EL (cell line): ENCODE measurements at places on chromosomes 16 and 17.

DNA sequence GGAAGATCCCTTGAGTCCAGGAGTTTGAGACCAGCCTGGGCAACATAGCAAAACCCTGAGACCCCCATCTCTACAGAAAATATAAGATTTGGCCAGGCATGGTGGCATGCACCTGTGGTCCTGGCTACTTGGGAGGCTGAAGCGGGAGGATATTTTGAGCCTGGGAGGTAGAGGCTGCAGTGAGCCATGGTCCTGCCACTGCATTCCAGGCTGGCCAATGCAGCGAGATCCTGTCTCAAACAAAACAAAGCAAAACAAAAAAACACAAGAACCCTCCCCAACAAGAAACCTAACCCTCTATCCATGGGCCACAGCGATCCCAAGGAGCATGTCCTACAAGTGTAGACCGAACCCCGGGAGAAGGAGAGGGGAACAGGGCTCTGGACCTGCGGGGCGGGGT, 133.3 kb downstream of the MGAT5B start:
- no peak for DNase-seq

DNA sequence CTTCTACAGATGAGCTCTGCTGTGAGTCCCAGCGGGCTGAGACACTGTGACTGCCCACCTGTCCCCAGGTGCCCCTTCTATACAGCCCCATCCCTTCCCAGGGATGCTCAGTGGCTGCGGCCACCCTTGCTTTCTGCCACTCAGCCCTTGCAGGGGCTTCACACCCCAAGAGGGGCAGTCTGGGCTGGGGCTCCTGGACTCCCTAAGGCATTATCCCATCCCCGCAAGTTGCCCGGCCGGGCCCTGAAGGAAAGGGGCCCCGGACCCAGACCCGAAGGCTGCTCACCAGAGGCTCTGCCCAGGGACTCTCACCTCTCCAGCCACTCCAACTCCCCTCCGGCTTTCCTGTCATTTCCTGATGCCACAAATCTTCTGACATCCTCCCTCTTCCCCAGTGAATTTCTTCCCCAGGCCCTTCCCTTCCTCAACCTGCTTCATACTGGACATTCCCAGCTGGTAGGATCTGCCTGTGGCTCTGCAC, 88.5 kb upstream of the TOB1 start:
- no peak for DNase-seq

GRCh38 chr17:81256616-81257015, 17.5 kb downstream of the NDUFAF8 start:
- peak; percentile 58 for DNase-seq

DNA sequence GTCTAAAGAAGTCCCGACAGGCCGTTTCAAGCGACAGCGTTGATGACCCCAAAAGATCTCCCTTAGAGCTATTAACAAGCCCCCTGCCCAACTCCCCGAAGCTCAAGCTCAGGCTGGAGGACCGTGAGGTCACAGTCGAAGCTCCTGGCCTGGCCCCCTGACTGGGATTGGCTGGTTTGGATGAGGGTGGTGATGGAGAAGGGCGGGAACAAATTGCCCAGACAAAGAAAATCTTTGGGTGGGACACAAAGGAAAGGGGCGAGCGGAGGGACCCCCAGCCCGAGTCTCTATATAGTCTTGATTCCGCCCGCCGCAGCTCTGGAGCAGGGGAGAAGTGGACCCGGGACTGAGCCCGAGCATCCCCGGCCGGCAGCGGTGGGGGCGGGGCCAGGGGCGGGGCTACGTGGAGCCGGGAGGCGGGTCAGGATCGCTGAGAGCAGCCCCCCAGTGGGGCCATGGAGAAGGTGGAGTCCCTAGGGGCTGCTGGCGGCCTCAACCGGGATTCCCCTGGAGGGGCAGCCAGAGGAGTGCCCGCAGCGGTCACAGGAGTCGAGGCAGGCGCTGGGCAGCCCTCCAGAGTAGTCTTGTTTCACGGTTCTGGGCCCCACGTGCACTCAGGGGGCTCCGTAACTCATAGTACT, 982 bp upstream of the NEURL4 start:
- DNase-seq: peak; percentile 84

DNA sequence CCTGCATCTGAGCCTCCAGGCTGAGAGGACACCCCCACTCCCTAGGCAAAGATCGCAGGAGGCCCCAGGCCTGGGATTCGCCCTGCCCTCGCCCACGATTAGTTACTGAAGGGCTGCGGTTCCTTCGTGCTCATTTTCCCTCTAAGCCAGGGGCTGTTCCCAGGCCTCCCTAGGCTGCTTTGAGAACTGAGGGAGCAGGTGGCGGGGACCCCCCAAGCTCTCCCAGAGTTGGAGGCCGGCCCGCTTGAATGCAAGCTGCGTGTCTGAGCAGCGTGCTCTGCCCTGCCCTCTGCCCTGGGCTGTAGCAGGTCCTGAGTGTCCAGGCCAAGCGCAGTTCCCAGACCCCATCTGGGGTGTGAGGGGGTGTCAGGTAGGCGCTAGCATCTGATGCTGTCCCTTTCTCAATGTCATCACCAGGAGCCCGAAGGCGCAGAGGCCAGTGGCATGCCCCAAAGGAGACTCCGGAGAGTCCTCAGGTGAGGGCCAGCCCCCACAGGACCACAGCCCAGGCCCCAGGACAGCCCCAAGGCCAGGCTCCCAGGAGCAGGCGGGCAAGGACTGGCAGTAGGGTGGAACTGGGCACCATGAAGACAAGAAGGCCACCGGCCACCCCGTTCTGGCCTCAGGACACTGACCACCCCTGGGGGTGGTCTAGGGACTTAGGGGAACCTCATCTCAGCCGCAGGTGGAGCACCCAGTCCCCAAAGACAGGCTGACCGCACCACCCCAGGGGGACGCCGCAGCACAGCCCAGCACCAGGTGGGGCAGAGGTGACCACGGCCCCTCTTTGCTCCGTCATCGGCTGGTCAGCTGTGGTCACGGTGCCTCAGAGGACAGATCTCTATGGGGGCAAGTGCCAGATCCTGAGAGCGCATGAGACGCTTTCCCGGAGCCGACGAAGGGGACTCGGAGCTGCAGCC, 14.6 kb downstream of the ENDOV start:
- no peak for DNase-seq

DNA sequence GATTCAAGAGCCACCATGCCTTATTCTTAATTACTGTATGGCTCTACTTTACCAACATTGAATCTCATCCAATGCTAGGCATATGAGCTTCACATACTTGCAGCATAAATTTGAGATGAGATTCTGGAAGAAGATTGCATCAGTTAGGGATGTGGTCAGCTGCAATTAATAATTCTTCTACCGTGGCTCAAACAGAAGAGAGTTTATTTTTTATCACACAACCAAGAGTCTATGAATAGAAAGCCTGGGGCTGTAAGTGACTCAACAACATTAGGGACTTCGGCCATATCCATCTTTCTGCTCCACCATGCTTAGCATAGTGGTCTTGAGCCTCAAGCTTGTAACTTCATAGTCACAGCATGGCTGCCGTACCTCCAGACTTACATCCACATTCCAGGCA, 179.4 kb upstream of the IRX6 start:
- no peak for DNase-seq

DNA sequence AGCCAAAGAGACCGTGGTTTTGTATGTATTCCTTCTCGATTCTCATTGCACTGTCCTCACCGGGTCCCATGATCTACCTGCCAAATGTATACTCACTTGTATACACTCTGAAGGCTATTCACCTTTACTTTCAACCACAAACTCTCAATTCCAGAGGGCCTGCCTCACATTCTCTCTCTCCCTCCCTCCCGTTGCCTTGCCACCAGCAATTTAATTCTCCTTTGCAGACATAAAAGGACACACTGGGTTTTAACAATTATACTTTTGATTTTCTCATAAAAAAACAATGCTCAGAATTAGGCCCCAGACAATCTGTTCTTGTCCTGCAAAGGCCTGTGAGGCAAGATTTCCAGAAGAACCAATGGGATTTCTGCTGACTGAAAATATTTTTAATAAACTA, 265.1 kb upstream of the PSMD7 start:
- DNase-seq: no peak

- peak; percentile 58 for DNase-seq
Observed at GRCh38 chr17:41917679-41918313, 955 bp downstream of the ACLY start.

DNA sequence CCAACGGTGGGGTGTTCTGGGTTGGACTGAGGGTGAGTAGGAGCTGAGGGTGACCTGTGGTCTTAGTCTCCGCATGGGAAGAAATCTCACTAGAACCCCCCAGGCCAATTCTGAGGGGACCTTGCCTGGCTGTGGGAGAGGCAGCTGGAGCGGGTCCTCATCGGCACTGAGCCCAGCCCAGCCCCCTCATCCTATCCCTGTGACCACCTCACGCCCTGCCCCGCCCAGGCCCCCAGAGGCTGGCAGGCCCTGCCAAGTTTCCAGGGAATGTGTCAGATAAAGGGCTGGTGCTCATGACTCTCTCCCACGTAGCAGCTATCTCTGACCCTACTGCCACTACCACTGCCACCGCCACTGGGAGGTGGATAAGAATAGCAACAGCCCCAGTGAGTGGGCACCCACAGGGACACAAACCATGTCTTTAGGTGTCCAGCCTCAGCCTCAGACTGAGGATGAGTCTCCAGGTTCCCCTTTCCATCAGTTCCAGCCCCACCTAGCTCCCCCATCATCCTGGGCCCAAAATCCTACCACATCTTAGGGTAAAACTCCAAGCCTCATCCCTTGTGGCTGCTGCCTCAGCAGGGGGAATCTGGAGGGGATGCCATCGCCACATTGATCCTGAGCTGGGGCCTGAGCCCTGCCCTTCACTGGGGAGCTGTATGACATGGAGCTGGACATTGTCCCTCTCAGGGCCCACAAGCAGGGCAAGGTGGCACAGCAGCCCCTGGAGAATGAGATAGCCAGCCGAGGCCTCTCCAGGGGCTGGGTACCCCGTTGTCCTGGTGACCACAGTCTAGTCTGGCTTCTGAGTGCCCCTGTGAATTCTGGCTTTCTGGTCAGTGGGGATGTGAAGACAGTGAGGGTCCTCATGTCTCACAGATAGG, 14.9 kb downstream of the CDH16 start:
- DNase-seq: no peak

GRCh38 chr17:79478051-79478461, 132.8 kb downstream of the RBFOX3 start:
- DNase-seq: no peak

GRCh38 chr17:49090878-49091594, 41.5 kb upstream of the B4GALNT2 start:
- DNase-seq: no peak

- DNase-seq: no peak
Observed at GRCh38 chr17:47733674-47734410, 806 bp downstream of the TBX21 start.

DNA sequence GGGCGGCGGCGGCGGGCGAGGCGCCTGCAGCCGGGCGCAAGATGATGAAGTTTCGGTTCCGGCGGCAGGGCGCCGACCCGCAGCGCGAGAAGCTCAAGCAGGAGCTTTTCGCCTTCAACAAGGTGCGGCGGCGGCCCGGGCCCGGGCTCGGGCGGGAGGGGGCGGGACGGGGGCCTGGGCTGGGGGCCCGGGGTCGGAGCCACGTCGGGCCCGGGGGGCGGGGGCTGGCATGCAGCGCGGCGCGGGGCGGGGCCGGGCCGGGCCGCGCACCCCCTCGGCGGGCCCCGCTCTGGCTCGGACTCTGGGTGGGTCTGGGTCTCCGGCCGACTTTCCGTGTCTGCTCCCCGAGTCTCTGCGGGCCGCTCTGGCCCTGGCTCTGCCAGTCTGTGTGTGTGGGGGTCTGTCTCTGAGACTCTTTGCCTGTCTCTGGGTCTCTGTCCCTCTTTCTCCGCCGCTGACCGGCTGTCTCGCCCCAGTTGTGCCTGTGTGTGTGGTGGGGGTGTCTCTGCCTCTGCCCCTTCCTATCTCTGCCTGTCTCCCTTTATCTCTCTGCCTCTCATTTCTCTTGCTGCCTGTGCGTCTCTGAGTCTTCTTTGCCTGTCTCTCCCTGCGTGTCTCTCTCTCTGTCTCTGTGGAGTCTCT, 328 bp downstream of the LLGL1 start:
- peak; percentile 18 for DNase-seq

GRCh38 chr17:35705230-35705629, 26.2 kb upstream of the RASL10B start:
- no peak for DNase-seq

DNA sequence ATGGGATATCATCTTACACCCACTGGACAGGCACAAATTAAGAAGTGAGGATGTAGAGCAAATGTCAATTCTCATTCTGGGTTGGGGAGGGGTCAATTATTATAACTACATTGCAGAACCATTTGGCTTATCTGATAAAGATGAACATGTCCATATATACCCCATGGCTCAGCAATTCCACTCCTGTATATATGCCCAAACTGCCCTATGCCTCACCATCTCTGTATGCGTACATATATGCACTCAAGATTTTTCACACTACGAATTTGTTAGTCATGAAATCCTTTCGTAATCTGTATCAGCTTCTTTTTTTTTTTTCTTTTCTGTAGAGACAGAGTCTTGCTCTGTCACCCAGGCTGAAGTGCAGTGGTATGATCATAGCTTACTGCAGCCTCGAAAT, 20.8 kb upstream of the CNEP1R1 start:
- no peak for DNase-seq

DNA sequence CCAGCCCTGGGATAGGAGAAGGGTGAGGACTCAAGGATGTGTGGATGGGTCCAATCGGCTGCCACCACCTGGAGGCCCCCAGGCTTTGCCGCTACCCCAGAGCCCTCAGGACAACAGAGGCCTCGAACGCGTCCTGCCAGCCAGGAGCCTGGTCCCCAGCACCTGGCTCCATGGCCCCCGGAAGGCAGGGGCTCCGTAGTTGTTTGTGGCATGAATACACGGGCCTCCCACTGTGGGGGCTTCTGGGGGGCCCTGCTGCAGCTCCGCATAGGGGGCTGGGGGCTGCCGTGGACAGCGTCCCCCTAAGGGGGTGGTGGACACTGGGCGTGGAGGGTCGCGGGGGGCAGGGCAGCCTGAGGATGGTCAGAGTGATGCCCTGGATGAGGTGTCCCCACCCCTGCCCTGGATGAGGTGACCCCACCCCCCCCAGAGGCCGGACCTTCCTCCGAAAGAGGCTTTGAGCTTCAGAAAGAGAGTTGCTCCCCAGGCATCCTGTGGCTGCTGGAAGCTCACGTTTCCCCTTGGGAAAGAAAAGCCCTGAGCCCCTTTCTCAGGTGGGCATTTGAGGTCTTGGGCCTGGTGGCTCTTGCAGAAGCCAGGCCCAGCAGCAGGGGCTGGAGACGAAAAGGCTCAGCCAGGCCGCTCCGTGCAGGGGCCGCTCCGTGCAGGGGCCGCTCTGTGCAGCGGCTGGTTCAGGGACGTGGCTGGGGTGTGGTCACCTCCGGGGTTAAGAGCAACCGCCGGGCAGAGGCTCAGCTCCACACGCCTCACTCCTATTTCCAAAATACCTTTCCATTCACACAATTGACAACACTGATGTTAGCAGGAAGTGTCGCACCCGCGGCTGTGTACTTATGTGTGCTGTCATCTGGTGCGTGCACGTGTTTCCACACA, 40.3 kb upstream of the GNG13 start:
- no peak for DNase-seq

DNA sequence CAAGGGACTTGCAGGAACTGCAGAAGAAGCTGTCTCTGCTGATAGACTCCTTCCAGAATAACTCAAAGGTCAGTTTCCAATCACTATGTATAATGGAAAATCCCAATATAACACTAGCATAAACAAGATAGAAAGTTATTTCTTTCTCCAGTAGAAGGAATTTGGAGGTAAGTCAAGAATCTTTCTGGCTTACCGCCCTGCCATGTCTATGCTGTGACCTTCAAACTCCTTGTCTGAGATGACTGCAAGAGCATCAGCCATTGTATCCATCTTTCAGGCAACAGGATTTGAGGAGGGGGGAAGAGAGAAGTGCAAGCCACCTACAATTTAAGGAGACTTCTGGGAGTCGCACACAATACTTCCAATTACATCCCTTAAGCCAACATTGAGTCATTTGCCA, 2.7 kb downstream of the LDAF1 start:
- DNase-seq: no peak
